ENCODE measurements at places on chromosomes 3 and 15. TPM values are rescaled to one million over a fixed set of nuclear protein-coding genes. Genes with fewer than 3 reads are reported as not detected.

- no peak for DNase-seq
- H3K4me3 ChIP-seq = no peak overlapping the region
- no peaks in the 10 kb centered on the region for H3K4me1 ChIP-seq
- H3K27ac ChIP-seq = no peak overlapping the region
Measured at GRCh38 chr3:81013360-81013759, 748.1 kb downstream of the GBE1 start.

DNA sequence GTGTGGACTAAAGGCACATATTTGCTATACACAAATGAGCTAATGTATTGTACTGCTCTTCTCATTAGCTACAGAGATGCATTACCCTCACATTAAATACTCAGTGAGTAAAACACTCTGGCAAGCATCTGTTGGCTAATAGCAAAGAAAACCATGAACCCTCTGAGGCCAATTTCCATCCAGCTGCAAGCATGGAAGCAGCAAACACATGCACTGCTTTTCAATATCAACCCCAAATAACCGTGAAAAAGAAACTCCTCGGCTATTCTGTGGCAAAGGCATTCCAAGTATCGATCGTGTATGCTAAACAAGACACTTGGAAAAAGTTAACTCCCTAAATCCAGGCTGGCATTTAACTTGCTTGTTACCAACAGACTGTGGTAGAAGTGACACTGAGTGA lies 67.0 kb downstream of the PEAK1 start:
- H3K27me3 ChIP-seq = no peaks in the 10 kb centered on the region
- peaks cover 15% of the 10 kb centered on the region for H3K36me3 ChIP-seq
- H3K4me1 ChIP-seq = peaks cover 7% of the 10 kb centered on the region

The CLK3 gene
- 102 TPM for total RNA-seq

DNA sequence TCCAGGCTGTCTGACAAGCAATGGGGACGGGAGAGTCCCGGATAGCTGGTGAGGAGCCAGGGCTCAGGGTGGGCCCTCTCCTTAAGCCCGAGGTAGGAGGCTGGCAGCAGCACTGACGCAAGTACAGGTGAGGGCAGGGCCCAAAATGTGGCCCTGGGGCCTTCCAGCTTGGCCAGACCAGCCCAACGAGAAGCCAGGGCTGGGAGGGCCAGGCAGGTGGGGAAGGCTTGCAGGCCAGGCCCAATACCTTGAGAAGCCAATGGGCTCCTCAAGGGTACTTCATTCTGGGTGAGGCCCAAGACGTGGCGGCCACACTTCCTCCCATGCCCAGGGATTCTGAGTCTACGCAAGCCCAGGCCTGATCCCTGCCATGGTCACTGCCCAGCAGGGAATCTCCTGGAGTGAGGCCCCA lies 37.2 kb downstream of the AMOTL2 start:
- H3K27me3 ChIP-seq = no peaks in the 10 kb centered on the region
- H3K4me1 ChIP-seq = no peaks in the 10 kb centered on the region
- H3K36me3 ChIP-seq = no peaks in the 10 kb centered on the region
- no peak overlapping the region for H3K27ac ChIP-seq
- no peak overlapping the region for H3K4me3 ChIP-seq

The CD86 gene
- total RNA-seq = 0.12 TPM

- H3K4me3 ChIP-seq = no peak overlapping the region
- H3K27ac ChIP-seq = no peak overlapping the region
- H3K36me3 ChIP-seq = no peaks in the 10 kb centered on the region
- DNase-seq = no peak
- H3K4me1 ChIP-seq = peaks cover 5% of the 10 kb centered on the region
Measured at GRCh38 chr15:55683376-55683775, 59.6 kb downstream of the PRTG start.

GRCh38 chr3:32593903-32594525 lies 23.4 kb upstream of the DYNC1LI1 start:
- no peak overlapping the region for H3K4me3 ChIP-seq
- DNase-seq = no peak
- H3K36me3 ChIP-seq = no peaks in the 10 kb centered on the region
- peaks cover 7% of the 10 kb centered on the region for H3K27me3 ChIP-seq

DNA sequence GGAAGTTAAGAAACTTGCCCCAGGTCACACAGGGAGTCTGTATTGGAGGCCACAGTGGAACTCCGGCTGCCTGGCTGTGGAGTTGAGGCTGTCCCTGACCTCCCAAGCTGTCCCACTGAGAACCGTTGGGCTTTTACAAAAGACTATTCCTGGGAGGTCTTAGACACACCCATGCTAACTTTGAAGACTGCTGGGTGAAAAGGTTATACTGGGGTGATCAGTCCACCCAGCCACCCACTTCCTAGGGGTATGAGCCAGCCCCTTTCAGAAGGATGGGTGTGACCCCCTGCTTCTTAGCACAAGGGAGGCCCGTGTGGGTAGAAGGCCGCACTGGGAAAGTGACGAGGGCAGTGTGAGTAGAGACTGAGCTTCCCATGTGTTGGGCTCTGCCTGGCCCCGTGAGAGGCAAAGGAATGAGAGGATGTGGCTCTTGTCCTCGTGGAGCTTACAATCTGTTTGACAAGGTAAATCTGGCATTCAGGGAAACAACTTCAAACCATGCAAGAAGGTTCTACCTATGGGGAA lies 19.0 kb downstream of the MRAS start:
- no peak overlapping the region for H3K27ac ChIP-seq
- DNase-seq = no peak
- H3K36me3 ChIP-seq = no peaks in the 10 kb centered on the region
- H3K4me3 ChIP-seq = no peak overlapping the region

DNA sequence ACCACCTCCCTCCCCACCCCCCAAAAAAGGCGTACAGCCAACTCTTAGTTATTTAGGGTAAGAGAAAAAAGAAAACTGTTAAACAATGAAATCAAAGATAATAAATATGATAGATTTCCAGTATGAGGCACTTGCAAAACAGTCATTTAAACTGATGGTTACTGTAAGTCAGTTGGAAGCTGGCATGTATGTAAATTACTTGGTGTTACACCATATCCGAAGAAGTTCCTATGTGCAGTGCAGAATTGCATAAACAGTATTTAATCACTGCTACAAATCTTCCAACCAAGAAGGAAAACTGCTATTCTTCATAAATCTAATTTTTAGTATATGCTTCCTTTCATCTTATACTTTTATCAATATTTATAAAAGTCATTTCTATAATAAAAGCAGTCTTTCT lies 62.0 kb downstream of the LEO1 start:
- H3K27ac ChIP-seq = no peak overlapping the region
- no peaks in the 10 kb centered on the region for H3K4me1 ChIP-seq
- no peak overlapping the region for H3K4me3 ChIP-seq
- no peaks in the 10 kb centered on the region for H3K27me3 ChIP-seq
- no peak for DNase-seq

The PIF1 gene
- total RNA-seq = 27.3 TPM

The ST3GAL6 gene
- 0.28 TPM for total RNA-seq

DNA sequence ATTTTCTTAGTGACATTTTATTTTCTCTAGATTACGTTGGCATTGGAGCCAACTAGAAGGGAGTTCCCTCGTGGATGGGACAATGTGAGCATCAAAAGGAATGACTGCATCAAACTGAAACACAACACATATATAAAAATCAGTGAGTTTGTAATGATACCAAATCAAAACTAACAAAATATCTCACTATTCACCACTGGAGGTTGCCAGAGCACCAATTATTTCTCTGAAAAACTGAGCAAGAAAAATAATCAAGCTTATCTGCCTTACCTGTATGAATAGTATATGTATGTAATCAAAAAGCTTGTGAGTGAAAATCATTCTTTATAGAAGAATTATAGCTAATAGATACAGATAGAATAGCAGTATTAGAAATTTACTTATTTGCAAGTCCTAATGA lies 46.8 kb upstream of the OTOL1 start:
- H3K4me1 ChIP-seq = no peaks in the 10 kb centered on the region
- H3K36me3 ChIP-seq = no peaks in the 10 kb centered on the region
- H3K4me3 ChIP-seq = no peak overlapping the region
- no peak for DNase-seq
- peaks cover 8% of the 10 kb centered on the region for H3K27me3 ChIP-seq
- no peak overlapping the region for H3K27ac ChIP-seq

- no peak for DNase-seq
- H3K4me3 ChIP-seq = no peak overlapping the region
- no peaks in the 10 kb centered on the region for H3K27me3 ChIP-seq
- no peak overlapping the region for H3K27ac ChIP-seq
- peaks cover 10% of the 10 kb centered on the region for H3K36me3 ChIP-seq
Measured at GRCh38 chr3:184239708-184240107, 9.1 kb downstream of the ALG3 start.

- no peak for DNase-seq
- H3K36me3 ChIP-seq = peaks cover 1% of the 10 kb centered on the region
- H3K27ac ChIP-seq = no peak overlapping the region
- no peak overlapping the region for H3K4me3 ChIP-seq
- peaks cover 7% of the 10 kb centered on the region for H3K4me1 ChIP-seq
Measured at GRCh38 chr3:112425858-112426750, 73.2 kb downstream of the BTLA start.

DNA sequence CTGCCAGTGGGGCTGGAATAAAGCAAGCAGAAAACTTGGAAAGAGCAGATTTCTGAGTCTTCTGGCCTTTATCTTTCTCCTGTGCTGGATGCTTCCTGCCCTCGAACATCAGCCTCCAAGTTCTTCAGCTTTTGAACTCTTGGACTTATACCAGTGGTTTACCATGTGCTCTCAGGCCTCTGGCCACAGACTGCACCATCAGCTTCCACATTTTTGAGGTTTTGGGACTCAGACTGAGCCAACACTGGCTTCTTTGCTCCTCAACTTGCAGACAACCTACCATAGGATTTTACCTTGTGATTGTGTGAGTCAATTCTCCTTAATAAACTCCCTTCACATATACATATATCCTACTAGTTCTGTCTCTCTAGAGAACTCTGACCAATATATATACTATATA lies 706.6 kb downstream of the NR2F2 start:
- no peaks in the 10 kb centered on the region for H3K36me3 ChIP-seq
- no peak overlapping the region for H3K27ac ChIP-seq
- DNase-seq = no peak
- no peak overlapping the region for H3K4me3 ChIP-seq
- H3K27me3 ChIP-seq = no peaks in the 10 kb centered on the region

GRCh38 chr3:54939557-54940300 lies 11.9 kb upstream of the LRTM1 start:
- no peaks in the 10 kb centered on the region for H3K36me3 ChIP-seq
- no peaks in the 10 kb centered on the region for H3K27me3 ChIP-seq
- H3K4me3 ChIP-seq = no peak overlapping the region

- H3K36me3 ChIP-seq = no peaks in the 10 kb centered on the region
- DNase-seq = no peak
- no peak overlapping the region for H3K4me3 ChIP-seq
- H3K27ac ChIP-seq = no peak overlapping the region
- no peaks in the 10 kb centered on the region for H3K4me1 ChIP-seq
Measured at GRCh38 chr3:73766599-73767381, 142.0 kb upstream of the PDZRN3 start.

DNA sequence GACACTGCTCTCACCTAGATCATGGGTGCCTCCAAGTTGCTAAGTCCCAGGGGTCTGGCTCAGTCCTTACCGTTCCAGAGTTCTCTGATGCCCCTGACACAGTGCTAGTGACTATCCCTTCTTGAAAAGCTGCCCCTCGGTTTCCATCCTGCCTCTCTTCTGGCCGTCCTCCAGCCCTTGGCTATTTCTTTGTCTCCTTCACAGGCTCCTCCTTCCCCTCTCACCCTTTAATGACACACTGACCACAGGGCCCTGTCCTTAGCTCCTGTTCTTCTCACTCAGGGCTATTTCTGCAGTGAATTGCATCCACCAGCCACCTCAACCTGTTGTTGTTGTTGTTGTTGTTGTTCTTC lies 31.1 kb downstream of the SLC28A1 start:
- H3K4me1 ChIP-seq = peaks cover 11% of the 10 kb centered on the region
- DNase-seq = no peak
- H3K4me3 ChIP-seq = no peak overlapping the region
- peaks cover 2% of the 10 kb centered on the region for H3K36me3 ChIP-seq

DNA sequence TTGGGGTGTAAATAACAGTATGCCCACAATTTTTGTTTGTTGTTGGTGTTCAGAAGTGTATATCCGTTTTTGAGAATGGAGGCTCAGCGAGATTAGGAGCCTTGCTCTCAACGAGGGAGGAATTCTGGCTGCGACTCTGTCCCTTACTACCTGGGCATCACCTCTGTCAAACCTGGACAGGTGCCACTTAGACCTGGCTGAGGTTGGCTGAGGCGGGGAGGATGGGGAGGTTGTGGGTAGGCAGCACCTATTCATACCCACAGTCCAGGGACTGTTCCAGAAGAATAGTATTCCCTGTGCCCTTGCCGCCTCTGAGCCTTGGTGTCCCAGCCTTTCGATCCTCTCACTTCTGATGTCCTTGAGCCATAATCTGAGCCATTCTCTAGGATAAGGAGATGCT lies 99.9 kb downstream of the LINGO1 start:
- H3K36me3 ChIP-seq = no peaks in the 10 kb centered on the region
- no peak overlapping the region for H3K4me3 ChIP-seq
- H3K27me3 ChIP-seq = peaks cover 4% of the 10 kb centered on the region
- no peaks in the 10 kb centered on the region for H3K4me1 ChIP-seq
- DNase-seq = no peak
- H3K27ac ChIP-seq = no peak overlapping the region

The SERPINI2 gene
- total RNA-seq = not detected

GRCh38 chr15:80659375-80659774 lies 35.7 kb upstream of the ABHD17C start:
- no peaks in the 10 kb centered on the region for H3K36me3 ChIP-seq
- H3K27ac ChIP-seq = no peak overlapping the region
- no peaks in the 10 kb centered on the region for H3K4me1 ChIP-seq
- H3K4me3 ChIP-seq = no peak overlapping the region

- no peak for DNase-seq
- no peak overlapping the region for H3K27ac ChIP-seq
- H3K4me1 ChIP-seq = peaks cover 15% of the 10 kb centered on the region
Measured at GRCh38 chr3:67529915-67530314, 124.5 kb downstream of the SUCLG2 start.

The NDN gene
- total RNA-seq = 3.9 TPM

- H3K4me1 ChIP-seq = peaks cover 35% of the 10 kb centered on the region
- no peaks in the 10 kb centered on the region for H3K36me3 ChIP-seq
- no peak overlapping the region for H3K27ac ChIP-seq
- no peak for DNase-seq
- H3K27me3 ChIP-seq = peaks cover 81% of the 10 kb centered on the region
- H3K4me3 ChIP-seq = peak overlapping the region; percentile 4
Measured at GRCh38 chr3:169658311-169658931, 5.1 kb downstream of the MECOM start.

The GPX1 gene
- 242 TPM for total RNA-seq

The CATSPER2 gene
- 1.7 TPM for total RNA-seq

The FYCO1 gene
- 10.2 TPM for total RNA-seq

All from activated naive CD8-positive, alpha-beta T cell treated with anti-CD3 and anti-CD28 coated beads for 36 hours (primary cell).